ENCODE measurements at places on chromosomes 12 and 14.

- DNase-seq: no peak
Observed at GRCh38 chr14:52619687-52620086, 67.1 kb downstream of the GPR137C start.

DNA sequence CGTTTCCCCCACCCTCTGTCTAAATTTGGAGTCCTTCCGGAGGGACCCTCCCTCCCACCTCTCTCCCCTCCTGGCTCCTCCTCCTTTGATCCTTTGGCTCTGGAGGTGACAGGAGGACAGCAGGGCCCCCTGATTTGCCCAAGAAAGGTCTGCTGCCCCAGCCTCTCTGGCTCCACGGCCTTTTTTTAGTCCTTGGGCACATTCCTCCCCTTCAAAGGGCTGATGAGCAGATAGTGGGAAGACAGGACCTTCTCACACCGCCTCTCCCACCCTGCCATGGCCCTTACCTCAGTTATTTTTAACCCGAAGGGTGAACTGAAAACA is 196 bp upstream of the MYH6 start:
- DNase-seq: no peak

GRCh38 chr14:61113561-61114225 is 132.6 kb downstream of the SLC38A6 start:
- no peak for DNase-seq

GRCh38 chr12:52216100-52216499 is 16.9 kb upstream of the KRT7 start:
- DNase-seq: peak; percentile 12

GRCh38 chr14:45434221-45434620 is 181.2 kb upstream of the MIS18BP1 start:
- DNase-seq: no peak

DNA sequence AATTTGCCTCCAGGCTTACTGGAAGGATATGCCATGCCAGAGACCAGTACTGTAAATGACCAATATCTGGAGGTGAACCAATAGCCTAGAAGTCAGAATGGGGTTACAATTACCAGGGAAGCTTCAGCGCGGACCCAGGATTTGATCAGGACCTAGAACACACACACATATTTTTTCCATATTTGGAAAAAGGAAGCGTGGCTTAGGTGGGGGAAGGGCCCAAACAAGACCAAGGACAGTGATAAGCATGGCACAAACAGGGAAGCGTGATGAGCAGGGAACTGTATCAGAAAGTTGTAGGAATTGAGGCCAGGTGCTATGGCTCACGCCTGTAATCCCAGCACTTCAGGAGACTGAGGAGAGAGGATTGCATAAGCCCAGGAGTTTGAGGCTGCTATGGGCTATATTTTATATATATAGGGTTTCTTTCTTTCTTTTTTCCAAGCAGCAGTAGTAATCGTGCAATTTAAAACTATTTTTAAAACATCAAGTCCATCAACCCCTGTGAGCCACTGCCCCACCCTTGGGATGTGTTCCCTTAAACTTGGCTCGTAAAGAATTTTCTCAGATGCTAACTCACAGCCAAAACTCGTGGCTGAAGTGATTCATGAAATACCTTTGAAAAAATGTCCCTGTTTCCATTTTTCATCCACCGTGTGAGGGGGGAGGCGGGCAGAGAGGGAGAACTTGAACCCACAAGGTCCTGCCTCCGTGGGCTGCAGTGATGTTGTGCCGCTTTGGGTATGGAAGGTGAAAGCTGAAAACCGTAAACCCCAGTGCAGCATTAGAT is 16.7 kb downstream of the HRK start:
- no peak for DNase-seq

- no peak for DNase-seq
Observed at GRCh38 chr14:54219261-54220070, 177.3 kb upstream of the CDKN3 start.
